ENCODE measurements at places on chromosomes 4 and X.

- no peak for DNase-seq
Measured at GRCh38 chrX:105526431-105526830, 295.9 kb upstream of the NRK start.

DNA sequence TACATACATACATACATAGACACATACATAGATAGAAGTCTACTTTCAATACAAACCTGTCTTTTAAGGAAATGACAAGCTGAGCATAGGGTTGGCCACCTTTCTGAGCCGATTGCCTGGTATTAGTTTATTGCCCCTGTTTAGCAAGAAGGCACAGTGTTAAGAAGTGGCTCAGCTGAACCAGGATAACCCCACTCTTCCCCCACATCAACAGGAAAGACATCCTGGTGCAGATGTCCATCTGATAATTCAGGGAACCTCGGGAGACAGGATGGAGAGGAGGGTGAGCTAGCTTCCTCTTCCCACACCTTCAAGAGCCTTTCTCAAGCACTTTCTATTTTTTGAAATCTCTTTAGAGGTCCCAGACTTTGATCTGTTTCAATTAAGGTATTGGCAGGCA, 52.3 kb downstream of the PKD2 start:
- DNase-seq: no peak

DNA sequence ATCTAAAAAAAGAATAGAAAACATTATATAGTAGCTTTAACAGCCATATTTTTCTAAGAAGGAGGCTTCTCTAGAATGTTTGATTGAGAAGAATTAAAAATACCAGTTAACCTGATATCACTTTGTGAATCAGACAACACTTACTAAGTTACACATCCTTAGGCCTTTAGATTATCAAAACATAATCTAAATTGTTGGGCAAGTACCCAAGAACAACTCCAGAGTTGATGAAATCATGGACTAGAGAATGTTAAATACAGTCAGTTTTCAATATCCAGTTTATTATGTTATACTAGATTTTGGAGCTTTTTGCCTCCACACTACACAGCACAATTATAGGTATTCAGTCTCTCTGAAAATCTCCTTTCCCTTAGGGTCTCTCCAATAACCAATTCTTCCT, 39.6 kb downstream of the ARL13A start:
- DNase-seq: no peak

GRCh38 chr4:53147711-53148110, 218.2 kb downstream of the SCFD2 start:
- DNase-seq: no peak

DNA sequence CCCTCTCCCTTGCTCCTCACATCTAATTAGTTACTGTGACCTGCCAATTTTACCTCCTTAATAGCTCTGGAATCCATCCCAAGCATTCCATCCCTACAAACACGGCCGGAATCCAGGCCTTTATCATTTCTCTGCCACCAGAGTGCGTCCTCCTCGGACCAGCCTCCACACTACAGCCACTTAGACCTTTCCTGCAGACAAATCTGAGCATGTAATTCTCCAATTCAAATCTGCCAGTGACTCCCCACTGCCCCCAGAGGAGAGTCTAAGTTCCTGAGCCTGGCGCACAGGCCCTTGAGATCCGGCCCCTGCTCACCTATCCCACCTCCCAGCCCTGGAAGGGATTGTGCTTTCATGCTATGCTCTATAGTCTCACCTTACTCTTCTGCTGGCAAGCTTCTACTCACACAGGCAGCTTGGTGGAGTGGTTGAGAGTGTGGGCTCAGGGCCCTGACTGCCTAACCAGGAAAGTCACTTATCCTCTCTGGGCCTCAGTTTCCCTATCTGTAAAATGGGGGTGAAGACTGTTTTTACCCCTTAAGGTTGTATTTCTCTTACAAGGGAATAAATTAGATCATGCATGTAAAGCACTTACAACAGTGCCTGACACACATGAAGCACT, 31.2 kb downstream of the PJA1 start:
- DNase-seq: no peak

Measured in caudate nucleus (tissue), 63 donors.